ENCODE measurements at places on chromosomes 2 and 18.

- DNase-seq: no peak
These were observed 86.6 kb upstream of the NOSTRIN start for GRCh38 chr2:168715849-168716248.

DNA sequence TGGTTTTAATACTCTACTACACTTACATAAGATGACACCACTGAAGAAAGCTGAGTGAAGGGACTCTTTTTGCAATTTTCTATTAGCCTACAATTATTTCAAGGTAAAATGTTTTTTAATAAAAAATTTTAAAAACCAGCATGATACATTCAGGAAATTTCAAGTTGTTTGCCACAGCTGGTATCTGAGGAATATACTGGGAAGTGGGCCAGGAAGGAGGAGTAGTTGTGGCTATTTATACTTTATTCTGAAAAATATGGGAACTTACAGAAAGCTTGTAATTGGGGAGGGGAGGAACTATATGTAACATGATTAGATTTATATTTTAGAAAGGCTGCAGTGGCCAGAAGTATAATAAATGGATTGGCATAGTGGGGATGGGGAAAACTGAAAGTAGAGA is 40.8 kb downstream of the WDR35 start:
- DNase-seq: no peak

- no peak for DNase-seq
These were observed 33.0 kb downstream of the ADI1 start for GRCh38 chr2:3486047-3487027.

DNA sequence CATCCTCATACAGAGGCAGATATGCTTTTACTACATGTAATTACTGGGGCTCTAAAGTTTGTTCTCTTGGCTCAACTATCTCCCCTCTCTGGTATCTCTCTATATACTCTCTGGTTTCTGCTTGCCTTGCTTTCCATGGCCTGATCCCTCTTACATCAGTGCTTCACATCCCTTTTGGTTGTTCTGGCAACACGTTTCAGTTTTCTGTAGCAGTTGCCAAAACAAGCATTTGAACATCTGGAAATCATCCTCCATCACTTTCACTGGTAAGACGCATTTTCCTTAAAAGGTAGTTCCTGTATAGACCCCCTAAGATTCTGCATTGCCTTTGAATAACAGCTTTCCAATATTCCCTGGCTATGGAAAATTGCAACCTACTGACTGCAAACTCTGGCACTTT is 25.9 kb downstream of the COL5A2 start:
- DNase-seq: no peak
